ENCODE measurements at places on chromosomes 3 and 15.

DNA sequence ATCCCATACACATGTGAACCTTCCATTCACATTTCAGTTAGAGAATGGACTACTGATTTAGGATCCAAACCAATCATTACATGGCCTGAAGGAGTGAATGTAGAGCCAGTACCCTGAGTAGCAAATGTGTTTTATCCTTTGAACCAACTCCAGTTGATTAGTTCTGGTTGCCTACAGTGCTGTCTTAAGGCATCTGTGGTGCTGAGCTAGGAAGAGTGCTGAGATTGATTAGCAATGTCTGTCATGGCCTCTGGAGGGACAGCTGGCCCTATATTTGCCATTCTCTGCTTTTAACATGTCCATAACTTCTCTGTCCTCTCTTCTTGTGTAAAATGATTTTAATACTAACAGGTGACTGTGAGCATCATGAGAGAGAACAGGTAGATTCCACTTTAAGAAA is 11.1 kb downstream of the LRTM1 start:
- no peak for DNase-seq

DNA sequence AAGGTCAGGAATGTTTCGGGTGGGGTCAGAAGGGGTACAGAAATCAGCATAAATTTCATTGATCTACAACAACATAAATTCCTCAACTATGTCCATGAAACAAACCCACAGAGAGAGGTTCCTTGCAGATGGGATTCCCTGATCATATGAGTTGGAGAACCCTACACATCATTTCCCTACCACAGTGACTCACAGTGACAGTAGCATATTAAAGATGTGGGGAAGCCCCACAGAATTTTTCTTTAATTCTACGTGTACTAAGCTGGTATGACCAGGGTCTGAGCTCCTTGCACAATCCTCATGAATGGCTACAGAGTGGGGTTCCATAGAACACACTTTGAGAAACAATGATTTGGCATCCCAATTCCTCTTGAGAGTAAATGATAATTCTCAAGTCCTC is 116.9 kb upstream of the RAD18 start:
- peak; percentile 23 for DNase-seq

DNA sequence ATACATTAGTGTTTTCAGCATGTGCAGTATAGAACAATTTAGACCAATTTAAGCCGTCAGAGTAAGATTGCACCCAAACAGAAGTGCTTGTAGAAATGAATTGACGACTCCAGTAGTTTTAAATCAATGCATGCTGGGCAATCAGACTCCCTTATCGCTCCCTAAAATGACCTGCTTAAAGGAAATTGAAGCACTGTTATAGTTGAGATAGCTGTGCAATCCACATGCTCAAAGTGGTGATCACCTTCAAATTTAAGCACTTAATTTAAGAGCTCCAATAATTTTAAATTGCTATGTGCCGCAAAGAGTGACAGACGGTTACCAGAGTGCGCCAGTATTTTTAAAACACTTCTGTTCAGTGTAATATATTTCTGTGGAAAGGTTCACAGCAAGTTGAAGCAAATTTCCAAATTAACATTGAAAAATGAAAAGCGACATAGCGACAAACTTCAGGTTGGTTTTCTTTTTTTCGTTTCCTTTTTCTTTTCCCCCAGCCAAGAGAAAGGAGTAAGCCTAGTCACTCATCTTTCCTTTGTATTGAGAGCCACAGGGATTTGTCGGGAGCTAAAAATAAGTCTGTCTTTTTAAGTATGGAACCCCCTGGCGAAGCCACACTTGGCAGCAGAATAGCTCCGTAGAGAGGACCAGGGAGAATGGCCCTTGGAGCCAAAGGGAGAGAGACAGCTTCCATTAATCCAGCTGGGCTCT is 436.4 kb upstream of the RBMS3 start:
- DNase-seq: no peak

DNA sequence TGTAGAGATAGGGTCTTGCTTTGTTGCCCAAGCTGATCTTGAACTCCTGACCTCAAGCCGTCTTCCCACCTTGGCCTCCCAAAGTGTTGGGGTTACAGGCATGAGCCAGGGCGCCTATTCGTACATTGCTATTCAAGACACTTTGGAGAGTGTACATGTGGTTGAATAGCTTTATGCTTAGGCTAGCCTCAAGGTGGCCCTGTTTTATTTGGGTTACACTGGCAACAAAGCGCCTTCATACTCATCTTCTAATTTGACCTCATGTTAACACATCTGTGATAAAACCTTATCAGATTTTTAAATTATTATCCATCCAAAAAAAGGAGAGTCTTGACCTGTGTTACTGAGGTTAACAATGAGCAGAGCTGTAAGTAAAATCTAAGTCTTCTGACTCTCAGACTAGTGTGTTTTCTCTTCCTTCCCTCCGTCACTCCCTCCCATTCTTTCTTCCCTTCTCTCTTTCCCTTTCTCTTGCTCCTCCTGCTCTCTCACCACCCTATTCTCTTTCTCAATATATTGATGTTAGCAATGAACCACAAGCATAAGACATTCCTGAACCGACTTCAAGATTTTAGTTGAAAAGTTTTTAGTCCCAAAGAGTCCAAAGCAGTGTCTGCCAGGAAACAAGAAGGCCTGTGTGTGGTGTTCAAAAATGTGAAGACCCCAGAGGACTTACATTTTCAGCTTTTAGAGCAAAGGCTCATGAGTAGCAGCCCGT is 603.7 kb upstream of the CFAP20DC start:
- DNase-seq: no peak

DNA sequence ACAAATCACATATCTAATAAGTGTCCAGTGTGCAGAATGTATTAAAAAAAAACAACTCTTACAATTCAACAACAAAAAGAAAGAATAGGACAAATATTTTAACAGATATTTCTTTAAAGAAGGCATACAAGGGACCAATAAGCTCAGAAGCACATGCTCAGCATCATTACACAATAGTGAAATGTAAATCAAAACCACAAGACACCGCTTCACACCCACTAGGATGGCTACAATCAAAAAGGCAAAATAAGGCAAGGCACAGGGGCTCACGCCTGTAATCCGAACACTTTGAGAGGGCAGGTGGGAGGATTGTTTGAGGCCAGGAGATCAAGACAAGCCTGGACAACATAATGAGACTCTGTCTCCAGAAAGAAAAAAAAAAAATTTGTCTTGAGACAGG is 255.6 kb downstream of the MAGI1 start:
- peak; percentile 11 for DNase-seq

DNA sequence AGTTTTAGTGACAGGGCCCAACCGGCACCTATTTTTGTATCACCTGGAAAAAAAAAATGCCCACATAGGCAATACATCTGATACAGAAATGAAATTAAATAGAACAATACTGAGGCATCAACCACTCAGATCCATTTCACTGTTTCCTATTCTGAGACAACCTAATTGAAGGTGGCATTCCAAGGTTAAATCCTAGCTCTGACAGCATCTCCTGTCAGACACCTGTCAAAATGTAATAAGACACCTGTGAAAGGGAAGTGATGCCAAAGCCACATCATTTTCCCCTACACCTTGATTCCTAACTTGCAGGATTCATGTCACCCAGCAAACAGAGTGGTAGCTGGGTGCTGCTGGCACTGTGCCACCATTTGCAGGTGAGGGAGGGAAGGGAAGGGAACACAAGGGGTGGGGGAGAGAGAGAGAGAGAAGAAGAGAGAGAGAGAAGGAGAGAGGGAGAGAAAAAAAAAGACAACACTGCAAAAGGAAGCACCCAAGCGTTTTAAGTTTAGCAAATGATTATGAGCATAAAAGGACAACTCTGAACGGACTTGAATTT is 1044.6 kb upstream of the CFAP20DC start:
- DNase-seq: no peak
